ENCODE measurements at places on chromosomes 1 and 21. TPM values are rescaled to one million over a fixed set of nuclear protein-coding genes. Genes with fewer than 3 reads are reported as not detected.
A peak's percentile ranks its signal among the peaks of the same experiment; 100 is the strongest.

LCE1D gene
- not detected for total RNA-seq

ADSS2 gene
- 93.9 TPM for total RNA-seq

LAD1 gene
- total RNA-seq, result 17.6 TPM

SYTL1 gene
- total RNA-seq, result 5.4 TPM

SPRR2G gene
- not detected for total RNA-seq

CHIA gene
- not detected for total RNA-seq

MYCL gene
- total RNA-seq, result 38.8 TPM

TENT5C gene
- 1.2 TPM for total RNA-seq

EPHA2 gene
- total RNA-seq, result 51.2 TPM

HTR6 gene
- total RNA-seq, result 0.66 TPM

DENND2D gene
- total RNA-seq, result 3.0 TPM

- no peak for DNase-seq
Measured at GRCh38 chr1:217856342-217857034, 225.3 kb downstream of the SPATA17 start.

- no peak for DNase-seq
Measured at GRCh38 chr21:42659416-42660117, 6.1 kb downstream of the PDE9A start.

- peak; percentile 89 for DNase-seq
Measured at GRCh38 chr1:200364831-200365230, 45.0 kb downstream of the ZNF281 start.

- DNase-seq, result no peak
Measured at GRCh38 chr21:32102426-32102825, 176.4 kb downstream of the MIS18A start.

GRCh38 chr1:244050835-244051444 is at the start of gene ZBTB18:
Gene ZBTB18, plus strand, starts transcription at chr1:244051283. Its CDS starts 149 bp downstream, at chr1:244051432.
- peak; percentile 52 for DNase-seq

- DNase-seq, result no peak
Measured at GRCh38 chr1:191963286-191963685, 195.0 kb upstream of the RGS18 start.

- no peak for DNase-seq
Measured at GRCh38 chr21:36803816-36804439, 105.0 kb downstream of the SIM2 start.

GRCh38 chr1:154347961-154348360 is 22.6 kb downstream of the ATP8B2 start:
- no peak for DNase-seq

All from GM23338 (cell line).